ENCODE measurements at places on chromosomes 3 and 15.

DNA sequence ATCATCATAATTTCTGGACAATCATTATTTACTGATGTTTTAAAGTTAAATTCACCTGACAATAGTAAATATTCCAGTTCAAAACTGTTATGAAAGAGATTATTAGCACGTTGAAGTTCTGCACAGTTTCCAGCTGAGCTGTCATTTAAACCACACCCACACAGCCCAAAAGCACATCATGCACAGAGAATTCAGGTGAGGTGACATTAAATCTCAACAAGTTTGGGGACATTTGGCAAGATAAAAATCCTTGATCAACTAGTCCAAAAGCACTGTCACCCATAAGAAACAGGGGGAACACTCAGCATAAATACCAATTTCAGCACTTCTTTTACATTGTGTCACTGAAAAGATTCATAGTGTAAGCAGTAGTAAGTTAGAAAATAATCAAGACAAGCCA is 6.9 kb downstream of the NCEH1 start:
- DNase-seq, result no peak

DNA sequence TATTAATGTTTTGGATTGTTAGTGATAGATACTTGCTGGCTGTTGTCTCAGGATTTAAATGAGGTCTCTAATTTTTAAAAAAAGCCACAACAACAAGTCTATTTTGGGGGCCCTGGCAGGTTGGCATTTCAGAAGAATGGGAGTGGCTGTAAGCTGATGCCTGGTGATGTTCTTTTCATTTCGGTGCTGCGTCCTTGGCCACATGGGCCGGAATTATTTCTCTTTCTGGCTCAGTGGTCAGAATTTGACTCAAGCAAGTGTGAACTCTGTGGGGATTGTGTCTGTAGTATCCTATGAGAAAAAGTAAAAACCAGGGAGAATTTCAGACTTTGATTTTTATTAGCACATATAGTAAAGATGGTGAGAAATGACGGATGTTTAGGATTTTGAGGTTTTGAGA is 203.0 kb downstream of the AKAP13 start:
- DNase-seq, result peak; percentile 59

DNA sequence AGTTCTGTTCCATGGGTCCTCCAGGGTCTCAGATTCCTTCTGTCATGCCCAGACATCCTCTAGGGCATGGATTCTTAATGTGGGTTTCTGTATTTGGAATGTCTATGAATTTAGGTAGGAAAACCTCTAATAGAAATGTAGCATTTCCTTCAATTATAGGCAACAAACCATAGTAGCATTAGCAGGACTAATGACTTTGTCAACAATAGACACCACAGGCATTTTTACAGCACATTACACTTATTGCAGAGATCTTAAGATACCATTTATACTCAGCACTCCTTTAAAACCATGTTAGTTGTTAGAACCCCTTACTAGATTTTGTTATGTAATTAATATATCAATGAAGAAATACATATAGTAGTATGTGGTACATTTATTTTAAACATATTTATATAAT is 77.8 kb upstream of the TBC1D5 start:
- DNase-seq, result no peak

GRCh38 chr15:62858343-62858742 is 184.2 kb upstream of the TPM1 start:
- no peak for DNase-seq

GRCh38 chr15:25863111-25863967 is at the start of gene ATP10A:
Gene ATP10A (minus strand): TSS chr15:25863327. CDS start chr15:25863096, 231 bp downstream.
- no peak for DNase-seq

GRCh38 chr15:50262533-50262932 is 3.0 kb downstream of the HDC start:
- DNase-seq, result peak; percentile 25

- DNase-seq, result no peak
Observed at GRCh38 chr3:126103121-126104027, 19.4 kb upstream of the SLC41A3 start.

DNA sequence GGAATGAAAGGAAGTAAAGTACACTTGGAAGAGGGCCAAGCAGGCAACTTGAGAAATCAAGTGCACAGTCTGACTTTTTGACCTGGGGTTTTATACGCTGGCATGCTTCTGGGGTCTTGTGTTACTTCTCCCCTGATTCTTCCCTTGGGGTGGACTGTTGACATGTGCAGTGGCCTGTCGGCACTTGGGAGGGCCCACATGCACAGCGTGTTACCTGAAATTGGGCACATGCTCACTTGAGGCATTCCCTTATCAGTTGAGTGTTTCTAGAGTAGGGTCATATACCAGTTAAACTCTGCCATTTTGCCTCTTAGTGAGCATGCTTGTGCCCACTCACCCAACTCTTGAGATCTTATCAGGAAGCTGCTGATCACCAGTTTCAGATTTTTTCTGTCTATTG is 329.1 kb upstream of the SOX2 start:
- DNase-seq, result no peak

GRCh38 chr15:90684281-90684680 is 32.9 kb upstream of the BLM start:
- no peak for DNase-seq

- no peak for DNase-seq
Observed at GRCh38 chr15:69045802-69046201, 31.3 kb downstream of the NOX5 start.

GRCh38 chr15:45276831-45277230 is 24.8 kb downstream of the SLC28A2 start:
- DNase-seq, result peak; percentile 31

DNA sequence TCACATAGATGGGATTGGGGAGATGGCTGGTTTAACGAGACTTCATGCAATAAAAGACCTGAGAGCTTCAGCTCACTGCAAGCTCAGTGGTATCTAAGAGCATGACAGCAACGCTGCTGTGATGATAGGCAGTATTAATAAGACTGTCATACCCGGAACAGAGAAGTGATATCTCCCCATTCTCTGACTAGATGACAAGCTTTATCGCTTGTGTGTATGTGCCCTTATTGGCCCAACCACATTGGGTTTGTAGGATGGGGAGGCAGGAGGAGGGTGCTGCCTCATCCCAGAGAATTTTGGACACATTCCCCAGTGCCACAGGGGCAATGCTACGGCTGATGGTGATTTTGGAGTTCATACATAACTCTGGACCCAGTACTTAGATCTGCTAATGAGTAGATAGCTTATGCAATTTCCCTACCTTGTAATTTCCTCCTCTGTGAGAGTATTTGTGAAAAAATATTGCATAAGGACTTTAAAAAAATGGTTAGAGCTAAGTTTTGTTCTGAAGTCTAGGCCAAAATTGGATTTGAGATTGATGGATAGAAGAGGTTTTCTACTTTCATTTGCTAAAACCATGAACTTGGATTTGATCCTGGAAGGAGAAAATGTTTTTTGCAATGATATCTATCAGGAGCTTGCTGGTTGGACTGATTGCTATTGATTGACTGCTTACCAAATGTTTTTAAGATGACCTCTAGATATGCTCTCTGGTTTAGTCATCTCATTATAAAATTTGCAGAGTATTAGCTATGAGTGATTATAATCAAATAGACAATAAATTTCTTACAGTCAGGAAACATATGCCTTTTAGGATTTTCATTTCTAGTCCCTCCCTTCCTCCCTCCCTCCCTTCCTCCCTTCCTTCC is 14.0 kb upstream of the TMEM212 start:
- no peak for DNase-seq

GRCh38 chr15:77720655-77721054 is 87.9 kb upstream of the LINGO1 start:
- DNase-seq, result no peak

DNA sequence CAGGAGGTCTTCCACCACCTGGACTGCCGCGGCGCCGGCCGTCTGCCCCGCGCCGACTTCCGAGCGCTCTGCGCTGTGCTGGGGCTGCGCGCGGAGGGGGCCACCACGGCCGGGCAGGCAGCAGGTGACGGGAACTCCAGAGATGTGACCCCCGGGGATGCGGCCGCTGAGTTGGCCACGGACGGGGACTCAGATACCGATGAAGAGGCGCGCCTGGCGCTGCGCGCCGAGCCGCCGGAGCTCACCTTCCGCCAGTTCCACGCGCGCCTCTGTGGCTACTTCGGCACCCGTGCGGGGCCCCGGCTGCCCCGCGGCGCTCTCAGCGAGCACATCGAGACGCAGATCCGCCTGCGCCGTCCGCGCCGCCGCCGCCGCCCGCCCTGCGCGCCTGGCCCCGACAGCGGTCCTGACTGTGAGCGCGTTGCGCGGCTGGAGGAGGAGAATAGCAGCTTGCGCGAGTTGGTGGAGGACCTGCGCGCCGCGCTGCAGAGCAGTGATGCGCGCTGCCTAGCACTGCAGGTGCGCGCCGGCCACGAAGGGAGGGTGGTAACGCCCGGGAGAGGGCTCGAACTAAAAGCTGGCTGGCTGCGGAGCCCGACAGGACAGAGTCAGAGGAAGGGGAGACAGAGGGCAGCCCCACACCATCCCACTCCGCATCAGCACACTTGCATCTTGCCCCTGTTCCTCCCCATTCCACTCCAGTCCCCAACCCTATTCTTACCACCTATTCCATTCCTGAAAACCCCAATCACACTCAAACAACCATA is 885 bp downstream of the EFCC1 start:
- DNase-seq, result no peak

DNA sequence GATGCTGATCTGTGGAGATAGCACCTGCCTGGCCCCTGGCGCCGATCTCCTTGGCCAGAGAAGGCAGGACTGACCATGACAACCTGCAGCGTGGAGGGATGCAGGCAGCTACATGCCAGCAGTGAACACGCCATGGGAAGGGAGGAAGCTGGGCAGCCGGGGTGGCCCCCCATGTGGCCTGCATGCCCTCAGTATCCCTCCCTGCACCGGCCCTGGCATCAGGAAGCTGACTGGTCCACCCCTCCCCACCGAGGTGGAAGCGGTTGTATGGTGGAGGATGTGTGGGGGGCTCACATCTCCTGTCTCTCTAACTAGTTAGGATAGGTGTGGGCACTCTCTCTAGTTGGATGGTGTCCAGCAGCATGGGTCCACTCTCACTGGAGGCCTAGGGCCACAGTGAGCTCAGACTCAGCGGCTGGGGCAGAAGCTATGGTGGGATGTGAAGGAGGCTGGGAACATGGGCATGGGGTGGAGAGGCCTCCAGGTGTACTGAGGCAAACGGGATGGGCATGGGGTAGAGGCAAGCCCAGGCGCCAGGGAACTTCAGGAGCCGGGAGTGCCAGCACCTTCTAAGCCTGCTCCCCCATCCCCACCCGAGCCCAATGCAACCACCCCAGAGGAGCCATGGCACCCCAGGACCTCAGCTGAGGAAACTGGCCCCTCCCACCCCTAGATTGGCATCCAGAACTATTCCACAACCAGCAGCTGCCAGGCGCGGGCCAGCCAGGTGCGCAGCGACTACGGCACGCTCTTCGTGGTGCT is 1.8 kb upstream of the ABTB1 start:
- no peak for DNase-seq

- DNase-seq, result no peak
Observed at GRCh38 chr3:108669208-108669607, 79.7 kb downstream of the DZIP3 start.

DNA sequence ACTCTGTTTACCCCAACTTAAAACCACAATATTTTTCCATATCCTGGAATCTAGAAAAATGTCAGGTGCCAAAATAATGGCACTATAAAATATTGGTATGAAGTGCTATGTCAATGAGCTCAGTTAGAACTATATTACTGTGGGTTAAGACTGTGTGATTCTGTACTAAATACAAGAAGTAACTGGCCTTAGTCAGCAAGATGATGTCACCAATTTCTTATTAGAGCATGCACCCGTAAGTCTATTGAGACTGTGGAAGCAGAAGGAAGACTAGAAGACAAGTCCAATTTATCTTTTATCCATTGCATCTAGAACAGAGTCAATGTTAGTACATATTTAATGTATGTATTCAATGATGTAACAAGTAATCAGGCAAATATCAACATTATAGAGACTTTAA is 25.0 kb downstream of the LRRC58 start:
- no peak for DNase-seq

DNA sequence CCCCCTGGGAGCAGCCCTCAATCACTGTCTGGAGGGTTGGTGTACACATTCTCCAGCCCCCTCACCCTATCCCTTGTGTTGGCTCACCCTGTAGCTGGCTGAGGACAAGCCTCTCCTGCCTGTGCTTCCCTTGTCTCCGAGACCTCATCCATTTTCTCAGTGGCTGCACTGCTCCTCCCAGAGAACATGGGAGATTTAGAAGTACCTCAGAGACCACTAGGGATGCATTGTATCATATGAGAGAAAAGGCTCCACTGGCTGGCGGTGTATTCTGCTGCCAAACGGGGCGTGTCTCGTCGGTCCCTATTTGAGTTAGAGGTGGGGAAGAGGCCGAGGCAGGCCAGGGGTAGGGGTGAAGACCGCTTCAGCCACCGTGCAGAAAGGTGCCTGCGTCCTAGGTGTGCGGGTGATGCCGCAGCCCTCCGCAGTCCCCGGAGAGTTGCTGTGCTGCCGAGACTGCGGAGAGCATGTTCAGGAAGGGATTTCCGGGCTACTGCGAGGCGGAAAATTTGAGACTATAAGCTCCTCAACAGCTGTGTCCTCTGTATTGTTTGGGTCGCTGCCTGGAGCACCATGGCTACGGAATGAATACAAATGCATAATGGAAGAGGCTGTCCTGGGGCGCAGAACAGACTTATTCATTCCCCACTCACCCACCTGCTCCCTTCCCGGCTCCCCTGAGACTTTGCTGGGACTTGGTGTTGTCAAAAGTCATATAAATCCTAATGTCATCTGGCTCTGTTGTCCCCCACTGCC is 43.8 kb downstream of the SPSB4 start:
- no peak for DNase-seq

GRCh38 chr15:34837246-34838016 is 42.1 kb upstream of the ACTC1 start:
- DNase-seq, result no peak

All from CD4-positive, alpha-beta T cell treated with Interleukin-4 for 4 hours (primary cell).